Dermis microvascular lymphatic vessel endothelial cell (primary cell): ENCODE measurements at places on chromosomes 2 and 18.
A peak's percentile ranks its signal among the peaks of the same experiment; 100 is the strongest.

- DNase-seq, result peak; percentile 29
These were observed 63.7 kb downstream of the BABAM2 start for GRCh38 chr2:27954221-27954673.

DNA sequence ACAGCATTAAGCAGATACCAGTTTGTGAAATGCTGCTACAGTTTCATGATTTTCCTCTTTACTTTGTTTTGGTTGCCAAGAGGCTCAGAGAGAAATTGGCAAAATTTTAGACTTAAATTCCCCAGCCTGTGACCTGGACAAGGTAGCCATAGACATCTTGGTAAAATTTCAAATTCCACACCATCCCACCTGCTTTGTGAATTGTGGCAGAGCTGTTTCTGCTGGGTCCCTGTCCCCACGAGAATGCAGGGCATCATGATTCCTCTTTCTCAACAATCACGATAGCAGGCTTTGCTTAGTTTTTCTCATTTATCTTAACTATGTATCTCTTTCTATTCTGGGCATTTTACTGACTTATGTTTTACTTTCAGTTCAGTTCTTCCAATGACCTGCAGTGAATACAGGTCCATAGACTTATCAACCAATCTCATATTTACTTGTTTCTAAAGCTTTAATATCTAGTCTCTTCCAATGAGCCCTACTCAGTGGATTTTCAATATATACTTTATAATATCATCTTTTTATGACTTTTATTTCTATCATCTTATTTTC, 351.6 kb downstream of the SOCS6 start:
- DNase-seq, result no peak

- no peak for DNase-seq
These were observed 213.6 kb downstream of the PMAIP1 start for GRCh38 chr18:60113396-60113795.

DNA sequence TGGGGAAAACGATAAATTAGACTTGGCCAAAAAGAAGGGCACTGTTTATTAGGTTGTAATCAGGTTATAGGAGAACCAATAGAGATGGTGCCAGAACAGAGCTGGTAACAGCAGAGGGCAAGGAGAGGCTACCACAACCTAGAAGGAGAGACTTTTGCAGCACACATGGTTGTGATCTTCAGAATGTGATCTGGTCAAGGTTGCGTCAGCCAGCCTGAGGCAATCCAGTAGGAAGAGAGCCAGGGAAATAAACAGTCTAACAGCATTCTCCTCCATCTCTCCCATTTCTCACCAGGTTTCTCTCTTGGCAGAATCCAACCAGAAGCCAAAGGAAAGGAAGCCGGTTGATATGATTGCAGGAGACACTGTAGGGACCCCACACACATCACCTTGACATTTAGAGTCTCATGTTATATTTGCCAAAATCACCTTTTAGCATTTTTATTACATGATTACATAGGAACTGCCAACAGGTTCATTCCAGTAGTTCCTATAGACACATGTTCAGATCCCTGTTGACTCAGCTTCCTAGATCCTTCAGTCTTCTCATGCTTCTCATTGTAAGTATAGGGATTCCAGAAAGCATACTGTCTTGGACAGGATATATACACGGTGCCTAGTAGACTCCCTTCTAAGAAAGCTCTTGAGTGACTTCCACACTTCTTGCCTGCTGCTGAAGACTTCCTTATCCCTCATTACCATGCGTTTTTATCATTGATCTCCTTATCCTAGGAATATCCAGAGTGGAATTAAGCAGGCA, 17.6 kb upstream of the SPATS2L start:
- DNase-seq, result no peak

GRCh38 chr2:234556848-234557573, 60.1 kb upstream of the ARL4C start:
- no peak for DNase-seq

DNA sequence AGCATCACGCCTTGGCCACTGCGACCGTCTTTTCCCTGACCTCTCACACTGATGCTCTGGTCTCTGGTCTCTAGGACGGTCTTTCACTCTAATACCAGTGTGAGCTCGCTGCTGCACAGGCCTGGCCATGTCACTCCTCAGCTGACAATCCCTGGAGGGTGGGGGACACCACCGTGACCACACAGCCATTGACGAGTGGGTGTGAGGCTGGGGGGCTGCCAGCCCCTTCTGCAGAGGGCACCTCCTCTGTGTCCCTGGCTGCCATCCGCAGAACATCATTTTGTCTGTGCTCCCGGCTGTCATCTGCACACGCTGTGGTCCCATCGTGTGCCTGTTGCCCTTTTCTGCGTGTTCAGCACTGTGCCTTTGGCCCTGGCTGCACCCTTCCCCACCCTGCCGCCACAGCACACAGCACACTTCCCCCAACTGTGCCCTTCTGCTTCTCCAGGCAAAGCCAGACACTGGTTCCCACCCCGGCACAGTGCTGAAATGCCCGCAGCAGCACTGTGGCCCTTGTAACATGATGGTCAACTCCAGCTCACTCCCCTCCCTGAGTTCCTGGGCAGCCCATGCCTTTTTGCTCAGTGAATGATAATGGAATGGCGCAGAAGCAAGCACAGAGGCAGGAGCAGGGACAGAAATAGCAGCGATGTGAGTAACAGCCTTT, 30.4 kb upstream of the INHBB start:
- DNase-seq, result no peak

DNA sequence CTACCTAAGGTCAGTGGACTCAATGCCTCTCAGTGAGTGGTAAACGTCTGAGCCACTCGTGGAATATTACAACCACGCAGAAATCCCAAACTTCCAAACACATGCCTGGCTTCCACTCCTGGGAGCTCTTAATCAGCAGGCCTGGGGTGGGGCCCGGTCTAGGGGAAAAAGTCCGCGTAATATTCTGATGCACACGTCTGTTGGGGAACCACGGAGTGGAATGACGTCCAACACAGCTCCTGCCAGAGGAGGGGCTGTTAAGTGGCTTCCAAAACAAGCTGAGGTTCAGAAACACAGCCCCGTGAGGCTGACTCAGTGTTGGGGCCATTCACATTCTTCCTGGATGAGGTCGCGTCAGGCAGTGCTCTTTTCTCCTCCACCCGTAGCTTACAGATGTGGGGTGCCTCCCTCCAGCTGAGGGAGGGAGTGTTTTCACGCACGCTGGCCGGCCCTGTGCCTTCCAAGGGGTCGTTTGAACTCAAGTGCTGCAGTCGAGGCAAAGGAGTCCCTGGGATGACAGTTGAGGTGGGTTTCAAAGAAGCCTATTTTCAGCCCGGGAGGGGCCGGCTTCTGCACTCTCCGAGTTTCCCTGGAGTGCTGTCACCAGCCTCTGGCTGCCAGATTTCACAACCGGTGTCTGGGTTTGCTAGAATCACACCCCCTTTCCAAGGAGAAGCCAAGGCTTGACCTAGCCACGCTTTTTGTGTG, 73.1 kb downstream of the ACKR3 start:
- DNase-seq, result peak; percentile 44

GRCh38 chr2:173136067-173136466, 60.4 kb downstream of the MAP3K20 start:
- DNase-seq, result no peak

DNA sequence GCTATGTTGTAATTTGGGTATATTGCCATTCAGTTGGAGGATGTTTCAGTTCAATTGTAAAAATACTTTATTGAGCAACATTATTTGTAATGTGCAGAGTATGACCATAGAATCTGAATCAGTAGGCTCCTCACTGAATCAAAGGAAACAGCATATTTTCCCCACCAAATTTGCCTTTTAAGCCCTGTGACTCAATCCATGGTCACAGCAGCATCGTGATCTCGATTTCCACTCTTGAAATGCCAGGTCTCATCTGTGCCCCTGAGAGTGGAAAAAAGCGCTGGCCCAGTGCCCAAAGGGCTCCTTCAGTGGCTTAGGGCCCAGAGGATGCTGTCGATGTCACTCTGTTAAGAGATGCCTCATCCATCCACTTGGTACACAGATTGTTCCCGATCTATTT, 57.5 kb downstream of the FHOD3 start:
- no peak for DNase-seq

DNA sequence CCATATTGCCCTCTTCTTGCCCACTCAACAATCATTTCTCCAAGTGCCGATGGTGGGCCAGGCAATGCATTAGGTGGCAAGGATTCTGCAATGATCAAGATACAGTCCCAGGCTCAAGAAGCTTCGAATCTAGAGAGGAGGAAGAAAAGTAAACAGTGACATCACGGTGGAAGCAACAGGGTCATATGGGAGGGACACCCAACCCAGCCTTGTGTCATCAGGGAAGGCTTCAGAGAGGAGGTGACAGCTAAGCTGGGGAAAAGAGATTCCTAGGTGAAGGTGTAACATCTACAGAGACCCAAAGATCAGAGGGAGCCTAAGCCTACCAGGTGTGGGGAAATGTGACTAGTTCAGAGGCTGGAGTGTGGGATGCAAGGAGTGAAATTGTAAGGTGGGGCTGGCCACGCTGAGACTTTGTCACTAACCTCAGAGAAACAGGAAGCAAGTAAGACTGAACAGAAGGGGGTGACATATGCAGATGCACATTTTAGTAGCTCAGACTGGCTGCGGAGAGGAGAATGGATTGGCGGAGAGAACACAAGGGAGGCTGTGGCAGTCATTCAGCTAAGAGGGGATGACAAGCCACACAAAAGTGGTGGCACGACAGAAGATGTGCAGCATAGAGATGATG, 104.9 kb downstream of the ANKRD44 start:
- no peak for DNase-seq

GRCh38 chr2:85504778-85505261, 34.1 kb upstream of the MAT2A start:
- DNase-seq, result peak; percentile 89
